GM13977 (cell line): ENCODE measurements at places on chromosomes 6 and 20.

DNA sequence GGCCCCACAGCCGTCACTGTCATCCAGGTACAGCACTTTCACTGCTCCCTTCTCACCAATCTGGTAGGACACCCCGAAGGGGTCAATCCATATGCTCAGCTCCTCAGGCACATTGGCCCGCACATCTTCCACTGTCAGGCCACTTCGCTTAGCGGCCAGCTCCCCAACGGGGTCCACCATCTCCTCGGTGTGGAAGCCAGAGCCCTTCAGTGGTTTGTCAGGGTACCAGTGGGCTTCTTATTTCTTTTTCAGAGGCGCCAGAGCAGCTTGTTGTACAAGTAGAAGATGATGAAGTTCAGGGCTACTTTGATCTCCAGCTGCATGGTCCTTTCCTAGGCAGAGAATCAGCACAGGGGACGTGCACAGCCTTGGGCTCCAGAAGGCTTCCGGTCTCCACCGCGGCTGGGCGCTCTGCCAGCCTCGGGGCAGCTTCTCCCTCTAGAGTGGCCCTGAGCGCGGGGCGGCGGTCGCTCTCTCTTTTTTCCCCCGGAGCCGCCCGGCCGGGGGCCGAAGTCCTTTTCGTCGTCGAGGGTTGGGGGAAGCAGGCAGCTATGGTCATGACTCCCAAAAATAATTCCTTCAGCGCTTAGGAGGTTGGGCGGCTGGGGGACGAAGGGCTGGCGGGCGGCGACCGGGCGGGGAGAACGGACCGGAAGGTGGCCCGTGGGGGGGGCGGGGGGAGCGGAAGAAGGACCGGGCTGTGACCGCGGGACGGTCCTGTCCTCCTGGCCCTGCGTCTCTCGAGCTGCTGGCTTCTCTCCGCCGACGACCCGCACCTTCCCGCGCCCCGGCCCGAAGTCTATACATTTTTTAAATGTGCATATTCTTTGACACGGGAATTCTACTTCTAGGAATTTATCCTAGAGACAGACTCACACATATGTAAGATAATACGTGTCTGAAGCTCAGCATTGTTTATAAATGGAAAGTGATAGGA is 6.5 kb upstream of the ZSCAN9 start:
- DNase-seq: peak; percentile 69

DNA sequence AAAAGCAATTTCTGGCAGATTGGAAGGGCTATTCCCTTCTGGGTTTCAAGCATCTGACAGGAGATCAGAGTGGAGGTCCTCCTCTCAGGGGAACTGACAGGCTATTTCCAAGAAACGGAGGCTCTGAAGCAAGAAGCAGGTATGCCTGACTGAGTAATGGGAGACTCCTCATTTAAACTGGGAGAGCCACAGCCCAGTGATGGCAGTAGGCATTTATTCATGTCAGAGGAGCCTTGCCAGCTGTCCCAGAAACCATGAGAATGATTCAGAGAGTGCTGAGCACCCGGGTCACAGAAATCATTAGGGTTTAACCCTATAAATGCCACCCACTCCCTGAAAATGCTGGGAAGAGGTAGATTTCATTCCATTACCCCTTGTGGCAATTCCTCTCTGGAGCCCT is 247.5 kb upstream of the RNF217 start:
- DNase-seq: no peak

GRCh38 chr6:43865086-43865485 is 95.1 kb downstream of the VEGFA start:
- no peak for DNase-seq

DNA sequence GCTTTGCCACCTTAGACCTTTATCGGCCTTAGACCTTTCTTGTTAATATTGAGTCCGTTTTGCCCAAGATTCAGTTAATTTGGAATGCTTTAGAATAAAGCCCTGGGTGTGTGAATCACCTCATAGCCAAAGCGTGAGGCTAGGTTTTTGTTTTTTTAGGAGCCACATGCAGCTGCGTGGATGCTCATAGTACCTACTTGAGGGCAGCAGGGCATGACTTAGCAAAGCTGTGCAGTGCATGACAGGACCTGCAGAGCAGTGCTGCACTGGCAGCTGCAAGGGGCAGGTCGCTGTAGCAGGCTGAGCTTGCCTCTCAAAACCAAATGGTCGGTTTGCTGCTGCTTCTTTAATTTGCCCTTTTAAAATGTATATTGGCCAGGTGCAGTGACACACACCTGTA is 116.1 kb downstream of the JAG1 start:
- DNase-seq: no peak

- DNase-seq: no peak
These were observed at the start of gene CAPN11 for GRCh38 chr6:44158770-44159228. TSS of gene CAPN11 (plus strand) at chr6:44158820. CDS start at chr6:44158849, 29 bp downstream.

DNA sequence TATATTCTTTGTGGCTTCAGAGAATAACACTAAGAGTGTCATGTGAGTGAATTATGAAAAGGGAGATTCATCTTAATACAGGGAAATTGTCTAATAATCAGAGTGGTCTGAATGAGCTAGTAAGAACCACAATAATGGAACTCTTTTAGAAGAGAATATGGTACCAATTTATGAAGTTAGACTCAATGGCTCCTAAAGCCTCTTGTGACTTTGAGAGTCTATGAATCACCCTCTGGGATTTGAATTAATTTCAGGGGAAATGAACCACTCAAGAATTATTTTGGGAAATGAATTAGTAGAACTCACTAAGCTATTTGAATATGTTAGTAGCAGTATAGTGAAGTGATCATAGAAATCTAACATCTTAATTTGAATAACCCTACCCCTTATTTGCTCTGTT is 14.3 kb downstream of the PCMT1 start:
- DNase-seq: no peak

GRCh38 chr20:49394264-49394663 is 88.2 kb downstream of the KCNB1 start:
- DNase-seq: no peak

DNA sequence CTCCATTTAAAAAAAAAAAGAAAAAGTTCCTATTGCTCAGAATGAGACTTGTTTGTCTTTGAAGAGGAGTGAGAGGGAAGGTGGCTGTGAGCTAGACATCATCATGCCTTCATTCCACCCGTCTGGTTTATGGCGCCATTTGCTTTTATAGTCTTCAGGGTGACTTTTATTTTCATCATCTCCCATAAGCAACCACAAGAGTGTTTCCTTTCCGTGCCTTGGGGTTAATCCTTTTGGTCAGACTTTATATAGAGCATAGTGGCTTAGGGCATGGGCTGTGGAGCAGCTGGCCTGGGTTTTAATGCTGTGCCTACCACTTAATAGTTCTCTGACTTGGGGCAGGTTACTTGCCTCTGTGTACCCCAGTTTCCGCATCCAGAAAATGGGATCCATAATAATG is 77.8 kb downstream of the RREB1 start:
- no peak for DNase-seq
